ENCODE measurements at places on chromosomes 7 and 10.

- DNase-seq: no peak
These were observed 4.5 kb upstream of the SEMA3D start for GRCh38 chr7:85191383-85191782.

DNA sequence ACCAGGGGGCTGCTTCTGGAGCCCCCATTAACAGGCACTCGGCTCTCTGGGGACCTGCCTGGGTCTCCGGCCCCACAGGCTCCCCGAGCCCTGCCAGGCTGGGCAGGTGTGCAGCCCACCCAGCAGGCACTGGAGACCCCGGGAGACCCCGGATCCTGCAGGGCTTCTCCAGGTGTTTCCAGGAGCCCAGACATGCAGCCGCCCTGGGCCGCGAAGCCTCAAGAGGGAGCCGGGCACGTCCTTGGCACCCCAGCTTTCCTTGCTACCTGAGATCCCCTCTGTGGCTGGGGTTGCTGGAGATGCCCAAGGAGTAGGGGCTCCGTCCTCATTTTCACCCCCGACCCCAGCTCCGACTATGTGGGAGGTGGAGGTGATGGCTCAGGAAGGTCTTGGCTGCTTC lies 7.7 kb upstream of the AMZ1 start:
- DNase-seq: no peak

- DNase-seq: no peak
These were observed 621 bp upstream of the MORN4 start for GRCh38 chr10:97633921-97634320.

GRCh38 chr7:151319189-151319588 lies 22.4 kb upstream of the NUB1 start:
- no peak for DNase-seq

DNA sequence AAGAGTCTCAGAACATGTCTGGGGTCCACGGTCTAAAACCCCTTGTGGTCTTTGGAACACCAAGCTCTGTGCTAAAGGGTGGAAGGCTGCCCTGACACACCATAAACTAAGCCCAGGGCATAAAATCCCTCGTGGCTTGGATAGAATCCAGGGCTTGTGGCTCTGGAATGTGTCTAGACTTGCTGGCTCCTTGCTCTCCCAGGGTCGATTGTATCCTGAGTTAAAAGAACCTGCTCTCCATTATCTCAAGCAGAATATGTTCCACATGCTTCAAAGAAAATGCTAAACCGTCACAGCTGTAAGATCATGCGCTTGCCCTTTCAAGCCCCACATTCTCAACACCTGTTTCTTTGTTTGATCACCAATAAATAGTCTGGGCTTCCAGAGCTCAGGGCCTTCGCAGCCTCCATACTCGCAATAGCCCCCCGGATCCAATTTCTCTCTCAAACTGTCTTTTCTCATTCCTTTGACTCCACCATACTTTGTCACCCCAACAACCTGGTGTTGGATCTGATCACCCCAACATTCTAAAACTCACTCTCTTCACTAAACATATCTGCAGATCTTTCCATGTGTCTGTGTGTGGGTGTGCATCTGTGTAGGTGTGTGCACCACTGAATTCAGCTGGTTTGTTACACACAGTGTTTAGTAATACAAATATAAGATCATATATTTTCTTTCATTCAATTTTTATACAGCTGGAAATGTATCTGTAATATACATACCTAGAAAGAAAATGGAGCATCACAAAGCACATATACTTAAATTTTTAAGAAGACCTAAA lies 238.5 kb downstream of the ZMYND11 start:
- DNase-seq: no peak

DNA sequence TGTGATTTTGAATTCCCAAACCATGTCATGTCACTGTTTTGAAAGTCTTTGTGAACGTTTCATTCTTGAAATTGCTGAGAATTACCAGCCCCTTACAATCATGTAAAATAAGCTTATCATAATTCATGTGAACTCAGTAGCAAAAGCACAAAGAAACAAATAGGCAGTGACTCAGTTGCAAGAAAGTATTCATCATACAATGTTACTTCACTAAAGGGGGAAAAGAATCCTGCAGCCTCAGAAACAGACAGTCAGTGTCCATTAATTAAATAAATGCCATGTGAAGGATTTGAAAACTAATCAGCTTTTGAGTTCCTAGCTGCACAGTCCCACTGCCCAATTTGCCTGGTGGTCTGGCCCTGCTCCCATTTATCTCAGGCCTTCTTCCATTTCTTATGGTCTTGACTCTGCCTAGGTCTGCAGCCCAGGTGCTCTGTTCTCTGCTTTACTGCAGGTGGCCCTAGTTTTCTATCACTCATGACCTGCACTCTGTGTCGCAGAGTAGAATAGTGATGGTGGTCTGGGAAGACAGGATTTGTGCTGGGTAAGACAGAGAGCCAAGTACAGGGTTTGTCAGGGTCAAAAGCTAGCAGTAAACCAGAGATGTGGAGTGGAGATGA lies 99.7 kb downstream of the PLCE1 start:
- DNase-seq: no peak

- DNase-seq: no peak
These were observed 45.5 kb downstream of the AOC1 start for GRCh38 chr7:150897502-150898474.

- DNase-seq: no peak
These were observed 320.8 kb upstream of the ZNF32 start for GRCh38 chr10:43969506-43969905.

DNA sequence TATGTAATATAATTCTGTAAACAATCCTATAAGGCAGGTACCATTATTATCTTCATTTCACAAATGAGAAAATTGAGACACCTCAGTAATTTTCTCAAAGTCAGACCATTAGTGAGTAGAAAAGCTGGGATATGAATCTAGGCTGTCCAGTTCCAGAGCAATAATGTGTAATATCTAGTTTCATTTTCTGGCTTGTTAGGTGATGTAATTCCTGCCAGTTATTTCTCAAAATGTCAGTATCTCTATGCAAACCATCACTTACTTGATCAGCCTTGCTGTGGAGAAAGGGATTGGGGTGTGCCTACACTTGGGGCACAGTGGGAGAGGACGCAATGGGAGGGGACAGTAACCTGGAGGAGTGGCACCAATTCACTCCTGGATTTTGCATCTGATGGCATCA lies 157.5 kb downstream of the LYZL1 start:
- no peak for DNase-seq

DNA sequence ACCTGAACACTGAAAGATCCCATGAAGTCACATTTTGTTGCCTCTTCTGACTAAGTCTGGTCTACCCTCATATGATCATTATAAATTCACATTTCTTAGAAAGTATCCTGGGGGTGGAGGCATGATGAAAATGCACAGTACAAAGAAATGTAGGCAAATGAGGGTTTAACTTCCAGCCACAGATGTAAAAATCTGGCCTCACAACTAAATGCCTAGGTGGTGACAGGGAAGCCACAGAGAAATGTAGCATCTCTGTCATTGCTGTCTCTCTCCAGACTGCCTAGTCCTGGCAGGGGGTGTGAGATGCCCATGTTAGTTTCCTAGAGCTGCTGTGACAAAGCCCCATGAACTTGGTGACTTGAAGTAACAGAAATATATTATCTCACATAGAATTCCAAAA lies 395.9 kb downstream of the SORCS3 start:
- DNase-seq: no peak

DNA sequence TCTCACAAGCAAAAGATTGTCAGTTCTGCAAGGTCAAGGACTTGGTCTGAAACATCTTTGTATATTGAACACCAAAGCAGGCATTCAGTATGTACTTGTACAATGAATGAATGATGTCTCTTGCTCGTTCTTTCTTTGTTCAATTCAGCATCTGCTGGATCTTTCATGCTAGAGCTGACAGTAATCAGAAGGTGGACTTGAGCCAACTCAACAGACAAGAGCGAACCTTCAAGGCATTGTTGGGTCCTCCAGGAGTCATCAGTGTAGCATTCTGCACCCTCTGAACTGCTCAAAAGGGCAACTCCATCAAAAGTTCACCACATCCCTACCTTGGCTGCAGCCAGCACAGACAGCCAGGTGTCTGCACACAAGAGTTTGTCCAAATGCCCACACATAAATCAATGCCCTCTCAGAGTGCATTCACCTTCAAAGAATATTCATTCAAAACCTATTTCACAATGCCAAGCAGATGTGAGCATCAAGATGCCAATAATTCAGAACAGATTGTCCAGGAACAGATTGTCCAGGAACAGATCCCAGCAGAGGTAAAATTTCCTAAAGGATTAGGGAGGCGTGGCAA lies 386.7 kb downstream of the CALN1 start:
- no peak for DNase-seq

DNA sequence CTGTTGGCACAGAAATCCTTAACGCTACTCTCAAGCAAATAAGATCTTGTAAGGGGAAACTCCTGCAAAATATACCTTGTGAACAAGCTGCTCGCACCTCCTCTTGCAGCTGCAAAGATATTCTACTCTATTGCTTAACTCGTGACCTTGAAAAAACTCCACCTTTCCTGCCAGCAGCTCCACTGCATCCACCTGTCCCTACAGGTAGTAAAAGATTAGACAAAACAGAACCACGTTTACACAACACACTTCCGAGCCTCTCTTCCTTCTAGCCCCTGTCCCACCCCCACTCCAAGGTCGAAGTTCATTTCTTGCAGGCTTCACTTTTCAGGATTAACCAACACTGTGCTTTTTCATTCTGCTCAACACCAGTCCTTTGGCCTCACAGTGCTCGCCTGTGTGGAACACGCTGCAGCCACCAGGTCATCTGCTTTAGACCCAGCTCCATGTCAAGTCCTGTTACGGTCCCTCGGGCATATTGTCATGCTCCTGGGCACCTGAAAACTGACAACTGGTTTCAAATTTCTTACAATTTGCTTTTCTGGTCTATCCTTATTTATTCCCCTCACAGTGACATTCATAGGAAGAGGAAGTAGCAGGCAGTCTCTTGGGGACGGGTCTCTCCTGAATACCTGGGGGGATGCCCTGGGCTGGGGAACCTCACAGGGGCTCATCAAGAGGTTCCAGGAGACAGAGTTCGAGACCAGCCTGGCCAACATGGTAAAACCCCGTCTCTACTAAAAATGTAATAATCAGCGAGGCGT lies 165.8 kb upstream of the KLF14 start:
- no peak for DNase-seq

DNA sequence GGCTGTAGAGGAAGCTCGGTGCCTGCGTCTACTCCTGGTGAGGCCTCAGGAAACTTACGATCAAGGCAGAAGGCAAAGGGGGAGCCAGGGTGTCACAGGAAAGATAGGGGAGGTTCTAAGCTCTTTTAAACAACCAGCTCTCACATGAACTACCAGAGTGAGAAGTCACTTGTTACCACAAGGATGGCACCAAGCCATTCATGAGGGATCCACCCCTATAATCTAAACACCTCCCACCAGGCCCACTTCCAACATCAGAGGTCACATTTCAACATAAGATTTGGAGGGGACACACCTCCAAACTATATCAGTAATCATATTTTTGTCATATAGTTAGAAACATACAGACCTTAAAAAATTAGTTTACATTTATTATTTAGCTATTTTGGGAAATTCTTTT lies 9.4 kb downstream of the NOC3L start:
- no peak for DNase-seq

DNA sequence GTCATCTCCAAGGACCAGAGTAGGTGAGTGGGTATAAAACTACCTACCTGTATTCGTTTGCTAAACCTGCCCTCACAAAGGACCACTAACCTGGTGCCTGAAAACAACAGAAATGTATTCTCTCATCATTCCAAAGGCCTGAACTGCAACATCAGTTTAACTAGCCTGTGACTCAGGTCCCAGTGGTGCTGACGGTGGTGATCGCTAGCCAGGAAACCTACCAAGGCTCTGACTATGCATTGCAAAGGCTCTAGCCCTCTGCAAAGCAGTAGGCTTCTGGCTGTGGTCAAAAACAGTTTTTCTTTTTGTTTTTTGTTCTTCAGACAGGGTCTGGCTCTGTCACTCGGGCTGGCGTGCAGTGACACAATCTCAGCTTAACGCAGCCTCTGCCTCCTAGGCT lies 107.5 kb downstream of the NPTX2 start:
- no peak for DNase-seq

DNA sequence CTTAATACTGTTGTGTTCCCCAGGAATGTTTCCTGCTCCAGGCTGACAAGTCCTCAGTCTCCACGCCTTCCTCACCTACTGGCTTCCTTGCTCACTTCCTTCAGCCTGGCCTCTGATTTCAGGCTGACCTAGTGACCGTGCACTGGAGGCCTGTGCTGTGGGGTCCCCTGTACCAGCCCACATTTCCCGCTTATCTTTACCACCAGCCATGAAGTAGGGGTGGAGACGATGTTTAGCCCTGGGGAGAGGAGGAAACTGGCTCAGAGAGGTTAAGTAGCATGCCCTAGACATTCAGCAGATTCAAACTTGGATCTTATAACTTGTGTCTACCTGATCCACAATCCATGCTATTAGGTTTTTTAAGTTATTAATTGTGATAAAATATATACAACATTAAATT lies 4.8 kb upstream of the ZNF488 start:
- no peak for DNase-seq

DNA sequence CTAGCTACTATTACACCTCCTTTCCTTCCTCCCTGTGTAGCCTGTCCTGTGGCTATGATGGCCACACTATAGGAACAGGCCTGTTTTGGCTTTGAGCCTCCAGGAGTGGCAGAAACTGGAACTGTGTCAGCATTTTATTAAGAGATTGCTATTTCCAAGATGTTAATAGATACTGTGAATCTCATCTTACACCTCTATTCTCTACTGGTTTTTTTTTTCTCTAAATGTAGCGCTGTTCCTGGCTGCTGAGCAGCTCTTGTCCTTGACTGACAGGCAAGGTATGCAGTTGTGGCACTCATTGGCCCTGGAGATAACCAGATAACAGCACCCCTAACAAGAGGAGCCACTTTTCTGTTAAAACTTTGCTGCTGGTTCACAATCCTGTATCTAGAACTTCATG lies 119.5 kb downstream of the EXOC4 start:
- DNase-seq: no peak

- DNase-seq: no peak
These were observed 177.5 kb downstream of the ANK3 start for GRCh38 chr10:60212195-60212594.

- no peak for DNase-seq
These were observed 42.9 kb downstream of the CD36 start for GRCh38 chr7:80681272-80681885.

DNA sequence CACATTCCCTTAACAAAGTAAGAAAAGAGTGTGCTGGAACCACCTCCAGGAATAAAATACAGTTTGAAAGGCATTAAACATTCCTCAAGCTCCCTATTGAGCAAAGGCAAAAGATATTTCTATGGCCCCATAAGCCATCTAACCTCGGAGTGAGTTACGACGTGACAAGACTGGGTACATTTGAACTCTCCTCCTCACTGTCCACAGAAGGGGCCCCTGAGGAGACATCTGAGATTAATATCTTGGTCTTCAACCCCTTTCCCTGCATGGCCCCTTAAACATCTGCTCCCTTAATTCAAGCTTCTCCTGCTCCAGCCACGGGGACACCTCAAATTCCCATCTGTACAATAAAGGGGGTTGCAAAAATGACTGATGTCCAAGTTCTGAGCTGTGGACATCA lies 526 bp downstream of the GIMAP1 start:
- no peak for DNase-seq

DNA sequence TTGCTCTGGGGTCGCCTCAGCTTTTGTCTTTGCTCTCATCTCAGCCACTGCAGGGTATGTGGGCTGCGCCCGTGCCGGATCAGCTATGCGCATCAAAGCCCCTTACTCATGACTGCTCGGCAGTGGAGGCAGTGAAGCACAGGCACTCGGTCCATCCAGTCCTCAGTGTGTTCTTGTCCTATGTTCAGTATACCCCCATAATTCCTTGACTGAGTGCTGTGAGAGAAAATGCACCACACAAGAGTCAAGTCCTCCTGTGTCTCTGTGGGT lies 27.4 kb downstream of the EPDR1 start:
- DNase-seq: no peak

- no peak for DNase-seq
These were observed 56.0 kb upstream of the DDC start for GRCh38 chr7:50621206-50621605.

GRCh38 chr10:53477313-53477675 lies 704.7 kb upstream of the MBL2 start:
- no peak for DNase-seq
